ENCODE measurements at places on chromosomes 13 and 19.
A peak's percentile ranks its signal among the peaks of the same experiment; 100 is the strongest.

DNA sequence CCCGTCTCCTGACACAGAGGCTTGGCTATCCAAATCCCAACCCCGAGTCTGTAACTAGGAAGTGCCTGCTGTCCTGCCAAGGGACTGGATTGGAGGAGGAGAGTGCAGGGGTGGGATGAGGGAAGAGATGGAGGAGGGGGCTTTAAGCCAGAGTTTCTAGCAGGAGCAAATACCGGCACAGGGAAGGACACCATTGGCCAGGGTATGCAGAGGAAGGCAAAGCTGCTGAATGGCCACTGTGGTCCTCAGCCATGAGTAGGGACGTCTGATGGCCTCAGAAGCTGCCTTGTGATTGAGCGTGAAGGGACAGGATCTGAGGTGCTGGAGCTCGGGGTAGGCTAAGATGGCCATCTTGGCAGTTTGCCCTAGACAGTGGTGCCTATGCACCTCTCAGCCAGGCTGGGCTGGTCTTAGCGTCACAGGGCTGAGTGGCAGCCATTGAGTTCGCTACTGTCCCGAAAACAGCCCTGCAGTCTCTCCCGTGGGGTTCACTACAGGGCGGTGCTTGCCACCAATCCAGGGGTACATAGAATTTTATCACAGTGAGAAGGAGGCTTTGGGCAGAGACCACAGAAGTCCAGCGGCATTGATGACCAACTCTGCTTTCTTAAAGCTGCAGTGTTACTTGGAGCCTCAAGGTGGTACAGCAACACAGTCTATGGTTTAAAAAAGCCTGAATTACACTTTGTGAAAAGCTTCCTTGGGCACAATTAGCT lies 61.8 kb downstream of the AKAP11 start:
- DNase-seq = peak; percentile 19

DNA sequence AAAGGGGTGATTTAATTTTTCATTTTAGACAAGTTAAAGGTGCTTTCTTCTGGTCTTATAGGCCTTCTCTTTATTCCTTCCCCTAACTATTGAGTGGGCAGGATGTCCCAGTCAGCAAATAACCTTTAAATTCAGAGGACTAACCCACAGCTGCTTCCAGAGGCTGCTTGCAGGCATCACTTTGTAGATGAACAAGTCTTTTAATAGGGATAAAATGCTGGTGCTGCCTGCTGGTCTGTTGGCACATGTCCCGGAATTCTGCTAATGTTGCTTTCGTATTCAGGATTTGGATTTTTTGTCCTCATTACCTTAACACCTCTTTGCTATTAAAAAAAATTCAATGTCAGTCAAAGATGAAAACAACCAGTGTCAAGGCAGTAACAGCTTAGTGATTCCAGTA lies 132.7 kb upstream of the KL start:
- no peak for DNase-seq

GRCh38 chr19:40783711-40784110 lies 5.7 kb downstream of the RAB4B start:
- DNase-seq = no peak

- DNase-seq = no peak
Measured at GRCh38 chr19:35704218-35704617, at the start of gene ZBTB32. ZBTB32 (plus strand) TSS chr19:35704558; CDS start chr19:35714627, 10,069 bp downstream.

DNA sequence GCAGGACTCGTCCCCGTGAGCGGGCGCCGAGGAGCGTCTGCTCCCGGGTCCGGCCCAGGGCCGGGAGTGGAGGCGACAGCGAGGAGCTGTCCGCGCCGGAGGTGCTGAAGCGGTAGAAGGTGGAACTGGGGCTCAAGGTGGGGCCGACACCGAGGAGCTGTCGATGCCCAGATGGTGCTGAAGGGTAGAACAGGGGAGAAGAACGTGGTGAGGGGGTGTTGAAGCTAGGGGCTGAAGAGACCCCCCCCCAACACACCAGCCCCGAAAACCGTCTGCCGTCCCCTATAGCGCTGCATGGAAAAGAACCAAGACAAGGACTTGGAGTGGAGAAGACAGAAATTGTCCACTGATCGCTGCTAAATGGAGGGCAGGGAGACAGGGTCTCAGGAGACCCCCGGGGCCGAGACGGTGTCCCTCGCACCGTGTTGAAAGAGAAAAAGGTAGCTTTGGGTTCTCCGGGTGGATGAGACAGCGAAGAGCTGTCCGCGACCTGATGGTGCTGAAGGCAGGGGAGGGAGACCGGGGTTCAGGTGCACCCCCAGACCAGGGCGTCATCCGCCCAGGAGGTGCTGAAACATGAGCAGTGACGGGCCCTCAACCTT lies 7.1 kb upstream of the PDE4C start:
- peak; percentile 21 for DNase-seq

DNA sequence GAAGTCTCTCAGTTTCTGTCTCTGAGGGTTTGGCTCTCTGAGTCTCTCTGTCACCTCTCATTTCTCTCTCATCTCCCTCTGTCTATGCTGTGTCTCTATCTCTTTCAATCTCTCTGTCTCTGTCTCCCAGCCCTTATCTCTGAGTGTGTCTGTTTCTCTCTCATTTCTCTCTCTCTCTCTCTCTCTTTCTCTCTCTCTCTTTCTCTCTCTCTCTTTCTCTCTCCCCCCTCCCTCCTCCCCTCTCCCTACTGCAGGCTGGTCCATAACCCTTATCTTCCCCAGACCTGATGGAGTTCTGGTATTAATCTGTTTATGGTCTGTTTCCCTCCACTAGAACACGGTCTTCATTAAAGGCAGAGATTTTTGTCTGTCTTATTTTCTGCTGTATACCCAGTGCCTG lies 1.3 kb upstream of the PVR start:
- DNase-seq = no peak

DNA sequence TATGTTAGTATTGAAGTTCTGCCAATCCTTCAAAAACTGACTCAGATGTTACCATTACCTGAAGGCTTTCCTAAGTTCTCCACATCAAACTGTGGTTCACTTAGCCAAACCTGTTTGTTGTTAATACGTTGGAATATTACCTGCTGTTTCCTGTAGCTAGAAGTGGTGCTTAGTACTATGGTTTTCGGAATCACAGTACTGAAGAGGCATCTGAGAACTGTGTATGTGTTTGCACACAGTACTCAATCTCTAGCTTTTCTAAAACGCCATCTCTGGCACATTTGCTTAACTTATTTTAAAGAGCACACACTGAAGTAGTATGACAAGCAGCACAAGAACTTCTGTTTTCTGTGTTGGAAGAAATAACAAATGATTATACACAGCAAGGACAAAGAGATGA lies 248.2 kb downstream of the SHISA2 start:
- no peak for DNase-seq

- no peak for DNase-seq
Measured at GRCh38 chr13:59210543-59210942, 953.2 kb downstream of the DIAPH3 start.

DNA sequence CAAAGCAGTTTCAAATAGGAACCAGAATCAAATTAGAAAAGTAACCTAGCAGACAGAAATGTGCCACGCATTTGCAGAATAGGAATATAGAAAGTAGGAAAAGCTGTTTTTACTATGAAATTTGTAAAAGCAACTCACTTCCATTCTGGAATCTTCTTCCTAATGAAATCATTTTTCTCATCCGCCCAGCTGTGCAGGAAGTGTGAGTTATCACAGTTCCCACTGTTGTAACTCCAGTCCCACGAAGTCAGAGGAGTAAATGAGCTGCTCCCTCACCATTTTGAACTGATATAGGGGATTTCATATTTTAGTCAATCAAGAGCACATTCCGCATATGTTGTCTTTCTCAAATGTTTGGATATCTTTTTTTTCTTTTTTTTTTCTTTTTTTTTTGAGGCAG lies 230.8 kb downstream of the TBC1D4 start:
- no peak for DNase-seq

GRCh38 chr19:13727798-13728197 lies 36.5 kb upstream of the MRI1 start:
- no peak for DNase-seq

GRCh38 chr13:51292000-51292565 lies 47.4 kb upstream of the SERPINE3 start:
- DNase-seq = no peak

DNA sequence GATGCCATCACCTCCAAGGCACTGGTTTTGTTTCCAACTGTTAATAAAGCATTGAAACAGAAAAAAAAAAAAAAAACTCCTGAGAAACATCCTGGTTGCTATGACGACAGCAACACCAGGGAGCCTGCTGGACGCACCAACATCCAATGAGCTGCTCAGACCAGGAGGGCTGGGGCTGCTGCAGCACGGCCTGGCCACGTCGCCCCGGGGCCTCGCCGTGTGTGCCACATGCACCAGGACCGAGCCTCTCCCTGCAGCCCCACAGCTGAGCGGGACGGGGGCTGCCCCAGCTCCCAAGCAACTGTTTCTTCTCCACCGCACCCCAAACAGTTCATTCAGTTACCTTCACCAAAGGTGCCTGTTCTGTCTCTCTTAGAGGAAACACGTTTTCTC lies 54.5 kb downstream of the RASA3 start:
- DNase-seq = no peak

- no peak for DNase-seq
Measured at GRCh38 chr19:6794686-6795431, 22.4 kb downstream of the VAV1 start.

DNA sequence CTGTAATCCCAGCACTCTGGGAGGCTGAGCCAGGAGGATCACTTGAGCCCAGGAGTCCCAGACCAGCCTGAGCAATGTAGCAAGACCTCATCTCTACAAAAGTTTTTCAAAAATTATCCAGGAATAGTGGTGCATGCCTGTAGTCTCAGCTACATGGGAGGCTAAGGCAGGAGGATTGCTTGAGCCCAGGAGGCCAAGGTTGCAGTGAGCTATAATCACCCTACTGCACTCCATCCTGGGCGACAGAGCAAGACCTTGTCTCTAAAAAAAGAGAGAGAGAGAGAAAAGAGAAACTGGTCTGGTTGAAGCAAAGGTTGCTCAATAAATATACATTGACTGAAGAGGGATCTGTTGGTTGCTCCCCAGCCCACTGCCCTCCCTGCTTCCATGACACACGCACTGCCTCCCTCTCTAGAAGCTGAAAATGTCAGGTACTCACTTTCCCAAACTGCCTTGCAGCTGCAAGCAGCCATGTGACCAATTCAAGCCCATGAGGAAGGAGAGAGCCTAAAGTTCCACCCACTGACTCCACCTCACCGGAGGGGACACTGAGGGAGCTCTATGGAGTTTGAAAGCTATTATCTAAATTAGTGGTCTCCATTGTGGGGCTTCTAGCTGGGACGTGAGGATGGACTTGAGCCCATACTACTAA lies 14.0 kb downstream of the CEACAM16 start:
- no peak for DNase-seq

GRCh38 chr13:88761145-88761544 lies 1090.0 kb downstream of the SLITRK5 start:
- no peak for DNase-seq

GRCh38 chr19:32165141-32165540 lies 180.3 kb upstream of the ZNF507 start:
- DNase-seq = no peak

DNA sequence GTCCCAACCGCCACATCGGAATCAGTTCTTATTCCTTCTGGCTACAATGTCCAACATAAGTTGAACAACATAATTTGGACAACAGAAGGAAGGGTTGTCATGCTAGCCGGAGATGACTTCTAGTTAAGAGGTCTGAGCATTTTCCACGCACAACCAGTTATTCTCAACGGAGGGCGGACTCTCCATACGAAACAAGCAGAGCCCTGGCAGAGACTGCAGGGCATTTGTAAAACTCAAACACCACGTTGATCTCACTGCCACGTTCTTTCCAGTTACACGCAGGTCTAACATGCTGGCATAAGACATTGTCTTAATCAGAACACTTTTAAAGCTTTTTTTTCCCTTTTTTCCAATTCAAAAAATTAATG lies 38.3 kb upstream of the DCUN1D2 start:
- DNase-seq = no peak

GRCh38 chr13:78603240-78603957 lies at the start of gene POU4F1:
POU4F1 (minus strand) TSS chr13:78603552; CDS start chr13:78603326, 226 bp downstream.
- DNase-seq = peak; percentile 43

DNA sequence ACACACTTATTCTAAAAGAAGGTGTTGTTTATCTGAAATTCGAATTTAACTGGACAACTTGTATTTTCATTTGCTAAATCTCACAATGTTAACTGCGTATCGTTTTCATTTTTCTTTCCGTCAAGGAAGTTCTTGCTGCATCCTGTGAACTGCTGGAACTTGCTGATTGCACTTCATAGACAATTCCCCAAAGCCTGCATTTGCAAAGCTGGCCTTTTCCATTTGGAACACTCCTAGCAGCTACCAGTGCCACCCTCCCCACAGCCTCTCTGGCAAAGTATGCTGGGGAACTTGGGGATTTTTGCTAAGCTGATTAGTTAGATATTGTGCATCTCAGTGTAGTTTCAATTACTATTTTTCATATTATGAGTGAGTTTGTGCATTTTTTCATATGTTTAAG lies 20.4 kb upstream of the ARGLU1 start:
- no peak for DNase-seq

- no peak for DNase-seq
Measured at GRCh38 chr13:95136638-95137037, 164.6 kb downstream of the ABCC4 start.

DNA sequence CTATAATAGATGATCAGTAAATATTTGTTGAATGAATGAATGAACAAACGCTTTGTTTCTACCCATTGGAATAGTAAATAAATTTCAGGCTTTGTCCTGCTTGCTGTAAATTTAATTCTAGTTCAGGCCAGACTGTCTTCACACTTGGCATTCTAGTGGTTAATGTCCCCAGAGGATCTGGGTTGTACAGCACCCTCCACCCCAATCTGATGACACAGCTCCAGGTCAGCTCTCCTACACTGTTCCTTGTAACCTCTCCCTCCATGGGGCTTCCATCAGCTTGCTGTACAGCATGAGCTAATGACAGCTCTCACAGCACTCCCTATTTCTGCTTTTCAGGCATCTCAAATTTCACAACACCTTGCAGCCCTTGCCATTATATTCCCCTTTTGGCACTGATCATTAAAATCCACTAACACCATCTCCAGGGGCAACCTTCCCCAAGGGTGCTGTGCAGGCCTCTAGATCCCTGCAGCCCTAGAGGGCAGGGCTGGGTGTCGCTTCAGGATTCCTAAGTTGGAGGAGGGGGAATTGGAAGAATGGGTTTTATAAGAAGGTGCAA lies 12.7 kb upstream of the KL start:
- no peak for DNase-seq

- DNase-seq = no peak
Measured at GRCh38 chr13:77878190-77878589, 40.4 kb downstream of the EDNRB start.

GRCh38 chr13:30862707-30863106 lies 43.4 kb upstream of the MEDAG start:
- no peak for DNase-seq

DNA sequence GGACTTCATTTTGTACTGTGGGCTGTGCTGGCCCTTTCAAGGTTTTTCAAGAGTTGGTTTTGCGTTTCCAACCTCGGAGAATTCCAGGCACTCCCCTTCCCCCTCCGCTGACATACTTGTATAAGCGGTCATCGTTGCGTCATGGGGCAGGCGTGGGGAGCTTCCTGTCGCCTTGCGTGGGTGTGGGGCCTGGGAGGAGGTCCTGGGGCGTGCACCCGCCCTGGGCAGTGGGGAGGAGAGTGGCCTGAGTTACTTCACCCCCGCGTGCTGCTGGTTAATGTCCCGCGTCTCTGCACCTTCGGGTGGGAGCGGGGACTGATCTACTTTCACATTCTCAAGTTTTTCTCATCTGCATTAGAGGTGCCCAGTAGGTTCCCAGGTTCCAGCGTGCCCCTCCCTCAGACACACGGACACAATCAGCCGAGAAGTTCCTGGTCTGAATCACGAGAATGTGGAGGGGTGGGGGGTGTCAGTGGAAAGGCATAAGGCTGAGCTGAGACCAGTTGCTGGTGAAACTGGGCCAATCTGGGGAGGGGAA lies 4.1 kb downstream of the IER2 start:
- no peak for DNase-seq

Data from CD4-positive, alpha-beta T cell treated with Interleukin-15 for 4 hours (primary cell).